Activated effector memory CD4-positive, alpha-beta T cell treated with Interleukin-2 at 50 U/mL for 16 hours (primary cell): ENCODE measurements at places on chromosomes 12 and 14.
A peak's percentile ranks its signal among the peaks of the same experiment; 100 is the strongest.

- no peak for DNase-seq
Measured at GRCh38 chr14:97390096-97390724, 593.0 kb downstream of the VRK1 start.

GRCh38 chr12:15265875-15266274, 44.7 kb upstream of the RERG start:
- DNase-seq: no peak

DNA sequence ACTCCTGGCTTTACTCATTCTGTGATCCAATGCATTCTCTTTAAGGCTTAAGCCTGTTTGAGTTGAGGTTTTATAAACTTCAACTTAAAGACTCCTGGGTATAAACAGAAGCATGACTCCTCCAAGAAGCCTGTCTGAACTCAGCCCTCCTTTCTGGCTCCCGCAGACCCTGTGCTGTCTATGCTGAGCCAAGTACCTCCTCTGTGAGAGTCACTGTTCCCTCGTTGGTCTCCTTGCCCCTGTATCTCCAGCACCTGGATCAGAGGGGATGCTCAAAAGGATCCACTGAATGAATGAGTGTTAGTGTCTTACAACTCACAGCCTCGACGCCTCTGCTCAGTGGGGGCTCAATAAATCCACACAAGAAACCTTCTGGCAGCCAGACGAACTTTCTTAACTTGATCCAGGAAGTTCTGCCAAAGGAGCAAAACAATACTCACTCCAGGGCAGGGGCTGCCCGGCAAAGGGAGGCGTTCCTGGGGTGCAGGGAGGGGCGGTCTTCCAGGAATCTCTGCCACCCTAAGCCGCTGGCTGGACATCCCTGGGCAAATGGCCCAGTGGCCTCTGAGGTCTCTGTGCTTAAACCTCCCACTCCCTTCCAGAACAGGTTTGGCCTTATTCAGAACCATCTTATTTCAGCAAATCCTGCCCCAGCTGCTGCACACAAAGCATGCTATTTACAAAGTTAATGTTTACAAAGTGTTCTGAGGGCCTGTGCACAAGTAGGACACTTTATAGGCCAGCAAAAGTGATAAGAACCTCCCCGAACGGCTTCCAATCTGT, 32.9 kb downstream of the MAP1LC3B2 start:
- no peak for DNase-seq

DNA sequence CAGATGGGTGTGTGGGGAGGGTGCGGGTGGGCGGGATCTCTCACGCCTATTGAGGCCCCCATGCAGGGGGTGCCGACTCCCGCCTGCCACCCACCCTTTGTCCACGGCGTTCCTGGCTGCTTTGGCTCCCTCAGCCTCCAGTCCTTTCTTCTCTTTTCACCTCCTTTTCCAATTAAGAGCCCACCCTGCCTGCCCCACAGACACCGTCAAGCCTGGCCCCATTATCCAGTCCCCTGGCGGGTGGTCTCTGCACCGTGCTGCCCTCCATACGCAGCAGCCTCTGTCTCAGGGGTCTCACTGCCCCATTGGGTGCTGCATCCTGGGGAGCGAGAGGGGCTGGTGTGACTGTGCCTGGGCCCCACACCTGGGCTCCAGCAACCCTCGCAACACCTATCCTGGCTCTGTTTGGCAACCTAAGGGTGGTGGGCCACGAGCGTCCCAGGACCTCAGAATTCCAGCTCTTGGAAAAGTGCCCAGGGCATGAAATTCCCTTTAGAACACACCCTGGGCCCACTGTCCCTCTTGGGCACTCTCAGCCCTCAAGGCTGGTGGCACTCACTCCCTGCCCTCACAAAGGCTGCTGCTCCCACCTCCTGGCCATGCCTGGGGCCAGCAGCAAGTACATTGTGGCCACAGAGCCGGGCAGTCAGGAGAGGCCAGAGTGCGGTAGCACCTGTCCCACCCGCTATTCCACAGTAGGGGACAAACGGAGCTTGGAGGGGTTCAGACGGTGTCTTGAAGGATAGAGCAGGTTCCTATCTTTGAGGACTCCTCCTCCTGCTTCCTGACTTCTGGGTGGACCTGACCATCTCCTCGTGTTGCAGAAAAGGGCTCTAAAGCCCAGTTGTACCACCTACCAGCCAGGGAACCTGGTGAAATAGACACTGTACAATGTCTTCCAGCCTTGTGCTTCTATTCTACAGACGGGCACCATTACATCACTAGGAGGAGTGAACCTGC, 114.1 kb downstream of the KIF26A start:
- DNase-seq: no peak

DNA sequence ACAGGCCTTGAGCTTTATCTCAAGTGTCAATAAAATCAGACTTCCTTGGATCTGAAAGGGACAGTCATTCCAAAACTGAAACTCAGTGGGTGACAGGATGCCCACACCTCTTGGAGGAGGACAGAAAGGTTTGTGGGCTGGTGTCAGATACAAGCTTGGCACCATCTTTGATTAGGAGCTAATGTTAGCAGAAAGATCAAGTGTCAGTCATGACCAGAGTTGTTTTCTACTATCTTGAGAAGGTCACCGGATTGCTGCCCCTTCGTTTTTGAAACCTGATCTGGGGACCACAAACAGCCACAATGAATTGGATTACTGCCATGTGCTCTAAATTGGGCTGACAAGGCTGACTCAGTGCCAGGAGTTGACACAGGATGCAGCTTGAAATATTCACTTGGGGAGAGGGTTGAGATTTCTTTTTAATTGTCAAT, 88.3 kb downstream of the OTOGL start:
- no peak for DNase-seq

- no peak for DNase-seq
Measured at GRCh38 chr12:94750864-94751263, 100.5 kb upstream of the TMCC3 start.

GRCh38 chr12:113161415-113162016, 12.0 kb downstream of the CFAP73 start:
- no peak for DNase-seq

- no peak for DNase-seq
Measured at GRCh38 chr12:112584266-112584722, 165.5 kb downstream of the PTPN11 start.

- DNase-seq: no peak
Measured at GRCh38 chr12:107518868-107519267, 166.7 kb upstream of the PWP1 start.

GRCh38 chr12:47941871-47942613, 21.4 kb upstream of the TMEM106C start:
- DNase-seq: no peak

DNA sequence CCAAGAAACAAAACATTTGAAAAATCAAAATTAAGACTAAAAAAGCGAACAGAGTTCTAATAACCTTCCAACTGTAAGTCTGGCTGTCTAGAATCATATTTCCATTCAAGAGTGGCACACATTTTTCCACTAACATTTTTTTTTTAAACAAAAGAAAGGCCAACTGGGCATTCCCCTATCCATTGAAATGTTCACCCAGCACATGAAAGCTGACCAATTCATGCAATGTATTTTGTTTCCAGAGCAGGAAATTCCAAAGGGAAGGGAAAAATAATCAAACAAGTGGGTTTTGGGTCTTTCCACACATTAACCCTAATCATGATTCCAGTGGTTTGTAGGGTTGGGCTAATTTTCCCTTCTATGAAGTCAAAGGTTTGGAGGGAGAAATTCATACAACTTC, 206.5 kb downstream of the CALM1 start:
- no peak for DNase-seq

DNA sequence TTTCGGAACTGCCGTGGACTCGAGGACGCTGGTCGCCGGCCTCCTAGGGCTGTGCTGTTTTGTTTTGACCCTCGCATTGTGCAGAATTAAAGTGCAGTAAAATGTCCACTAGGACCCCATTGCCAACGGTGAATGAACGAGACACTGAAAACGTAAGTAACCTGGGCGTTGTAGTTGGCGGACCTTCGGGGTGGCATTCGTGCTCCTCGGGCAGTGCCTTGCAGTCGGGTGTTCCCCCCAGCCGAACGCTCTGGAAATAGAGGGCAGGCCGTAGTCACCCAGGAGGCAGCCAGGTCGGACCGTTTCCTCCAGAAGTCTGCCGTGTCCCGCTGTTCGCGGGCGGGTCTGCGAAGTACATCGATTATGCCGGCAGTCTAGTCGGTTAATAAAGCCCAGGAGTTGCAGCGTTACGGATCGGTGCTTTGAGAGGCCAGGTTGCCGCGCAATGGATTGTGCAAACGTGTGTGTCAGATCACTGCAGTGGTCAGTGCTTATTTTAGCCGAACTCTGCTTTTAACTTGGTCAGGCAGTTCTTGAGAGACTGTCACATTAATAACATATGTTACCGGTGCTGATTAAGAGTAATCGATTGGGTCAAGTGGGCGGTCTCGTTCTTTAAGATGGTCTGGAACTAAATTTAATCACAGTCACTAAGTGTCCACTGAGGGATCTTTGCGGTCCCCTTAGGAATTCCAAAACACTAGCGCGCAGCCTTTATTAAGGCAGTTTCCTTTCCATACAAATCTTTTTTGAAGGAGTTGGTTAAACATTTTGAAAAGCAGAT, 906 bp downstream of the MARK3 start:
- peak; percentile 31 for DNase-seq

- no peak for DNase-seq
Measured at GRCh38 chr12:2300168-2300567, 247.4 kb downstream of the CACNA1C start.

DNA sequence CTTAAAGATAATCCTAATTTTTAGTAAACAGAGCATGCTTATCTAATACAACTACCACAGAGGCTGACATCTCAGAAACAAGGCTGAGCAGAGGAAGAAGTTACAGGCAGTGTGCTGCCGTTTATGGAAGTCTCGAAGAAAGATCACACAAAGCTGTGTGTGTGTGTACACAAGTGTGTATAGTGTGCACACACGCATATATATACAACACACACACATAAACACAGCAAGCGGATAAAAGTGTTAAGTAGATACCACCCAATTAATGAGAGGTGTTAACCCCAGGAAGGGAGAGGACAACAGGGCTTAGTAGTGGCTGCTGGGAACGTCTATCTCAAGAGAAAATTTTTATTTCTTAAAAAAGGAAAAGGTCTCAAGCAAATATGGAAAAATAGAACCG, 15.3 kb downstream of the CCDC88C start:
- DNase-seq: no peak

- DNase-seq: no peak
Measured at GRCh38 chr12:122896662-122897061, 738 bp upstream of the VPS37B start.

DNA sequence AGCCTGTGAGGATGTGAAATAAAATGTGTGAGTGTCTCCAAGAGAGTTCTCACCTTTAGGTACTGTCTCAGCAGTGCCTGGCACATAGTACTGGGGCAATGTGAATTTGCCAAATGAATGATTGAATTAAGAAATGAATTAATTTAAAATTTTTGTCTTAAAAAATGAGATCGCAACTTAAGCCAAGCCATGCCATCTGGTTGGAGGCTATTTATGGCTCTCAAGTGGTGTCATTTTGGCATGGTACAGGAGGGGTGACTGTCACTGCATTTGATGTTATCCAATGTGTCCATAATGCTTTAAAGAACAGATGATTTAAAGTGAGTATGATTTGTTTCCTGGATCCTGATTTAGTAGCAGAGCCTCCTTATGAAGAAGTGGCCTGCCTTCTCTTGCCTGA, 80.3 kb downstream of the SRGAP1 start:
- no peak for DNase-seq

DNA sequence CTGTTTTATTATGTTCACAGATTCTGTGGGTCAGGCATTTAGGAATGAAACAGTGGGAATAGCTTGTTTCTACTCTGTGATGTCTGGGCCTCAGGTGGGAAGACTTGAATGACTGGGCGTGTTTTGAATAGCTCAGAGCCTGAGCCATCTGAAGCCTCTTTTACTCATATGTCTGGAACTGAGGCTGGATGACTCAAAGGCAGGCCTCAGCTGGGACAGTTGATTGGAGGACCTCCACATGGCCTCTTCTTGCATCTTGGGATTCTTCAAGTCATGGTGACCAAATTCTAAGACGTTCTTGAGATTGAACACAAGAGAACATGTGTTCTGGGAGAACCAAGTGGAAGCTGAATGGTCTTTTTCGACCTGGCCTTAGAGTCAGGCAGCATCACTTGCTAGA, 45.8 kb upstream of the TBX3 start:
- no peak for DNase-seq

GRCh38 chr14:76169776-76170175, 18.1 kb downstream of the GPATCH2L start:
- DNase-seq: no peak

DNA sequence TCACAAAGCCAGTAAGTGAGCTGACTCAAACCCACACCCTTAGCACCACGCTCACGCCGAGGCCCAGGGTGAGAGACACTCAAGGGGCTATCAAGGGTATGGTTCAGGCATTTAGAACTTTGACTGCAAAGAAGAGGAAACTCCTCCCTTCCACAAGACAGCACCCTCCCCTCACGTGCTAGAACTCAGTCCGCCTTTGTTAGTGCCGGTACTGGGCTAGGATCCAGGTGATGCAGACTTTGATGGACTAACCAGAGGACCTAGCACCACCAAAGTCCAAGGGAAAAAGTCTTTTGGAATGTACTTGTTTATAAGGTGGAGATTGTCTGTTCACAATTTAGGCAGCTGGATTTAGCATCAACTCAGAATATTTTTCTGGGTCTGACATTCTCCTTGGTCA, 33.7 kb downstream of the VWF start:
- no peak for DNase-seq

GRCh38 chr12:129717438-129717837, 186.4 kb downstream of the TMEM132D start:
- no peak for DNase-seq

DNA sequence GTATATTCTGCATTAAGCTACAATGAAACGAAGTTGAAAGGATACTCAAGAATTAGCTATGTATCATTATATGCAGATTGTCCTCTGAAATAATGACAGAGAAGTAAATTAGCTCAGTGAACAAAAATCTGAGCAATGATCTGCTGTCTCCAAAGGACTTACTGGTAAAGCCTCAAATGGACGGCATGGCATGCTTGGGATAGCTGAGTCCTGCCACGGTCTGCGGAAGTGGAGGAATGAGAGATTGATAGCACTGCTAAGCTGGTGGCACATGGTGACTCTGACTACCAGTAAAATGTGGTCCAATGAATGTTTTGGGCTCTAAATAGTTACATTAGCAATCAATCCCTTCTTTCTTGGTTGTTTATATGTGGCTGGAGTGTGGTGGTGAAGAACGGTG, 3.7 kb upstream of the DENND5B start:
- DNase-seq: no peak

- no peak for DNase-seq
Measured at GRCh38 chr12:103798586-103798985, 42.4 kb downstream of the NT5DC3 start.
